Stimulated activated CD4-positive, alpha-beta T cell treated with anti-CD3 and anti-CD28 coated beads, Interleukin-15, amount 100 ng/mL, for 1 hour (primary cell): ENCODE measurements at places on chromosomes 4 and X.

GRCh38 chr4:132540797-132541196, 608.3 kb upstream of the PCDH10 start:
- DNase-seq = no peak

DNA sequence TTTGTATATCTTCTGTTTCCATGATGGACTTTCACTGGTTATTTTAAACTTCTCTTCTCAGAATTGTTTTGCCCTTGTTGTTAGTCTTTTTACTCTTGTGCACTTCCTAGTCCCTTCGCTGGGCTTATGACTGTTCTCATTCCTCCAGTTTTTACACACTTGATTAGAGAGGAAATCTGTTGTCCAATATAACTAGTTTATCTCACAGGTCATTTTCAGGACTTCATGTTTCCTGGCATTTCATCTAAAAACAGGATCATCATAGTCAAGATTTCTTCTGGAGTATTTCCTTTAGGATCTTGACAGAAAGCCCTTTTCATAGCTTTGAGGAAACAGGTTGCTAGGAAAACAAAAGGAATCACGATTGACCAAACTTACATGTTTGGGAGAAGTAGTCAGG, 3.0 kb downstream of the FNIP2 start:
- no peak for DNase-seq

DNA sequence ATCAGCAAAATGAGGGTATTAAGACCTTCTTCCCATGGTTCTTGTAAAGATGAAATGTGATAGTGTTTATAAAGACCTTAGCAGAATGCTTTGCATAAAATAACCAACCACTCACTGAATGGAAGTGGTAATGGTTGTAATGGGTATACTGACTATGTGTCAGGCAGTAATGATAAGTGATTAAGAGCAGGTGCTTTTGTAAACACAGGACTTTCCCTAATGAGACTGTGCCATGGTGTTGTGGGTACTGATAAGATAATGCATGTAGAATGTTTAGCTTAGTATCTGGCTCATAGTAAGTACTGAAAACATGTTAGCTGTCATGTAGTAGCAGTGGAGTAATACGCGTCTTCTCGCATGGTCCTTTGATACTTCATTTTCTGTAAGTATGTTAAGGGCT, 6.9 kb downstream of the LSM6 start:
- DNase-seq = no peak

GRCh38 chr4:38625508-38625907, 38.5 kb upstream of the KLF3 start:
- no peak for DNase-seq

- DNase-seq = no peak
Observed at GRCh38 chrX:41634284-41634683, 54.5 kb upstream of the GPR34 start.

GRCh38 chr4:1964443-1964842, 44.3 kb downstream of the NELFA start:
- DNase-seq = no peak

DNA sequence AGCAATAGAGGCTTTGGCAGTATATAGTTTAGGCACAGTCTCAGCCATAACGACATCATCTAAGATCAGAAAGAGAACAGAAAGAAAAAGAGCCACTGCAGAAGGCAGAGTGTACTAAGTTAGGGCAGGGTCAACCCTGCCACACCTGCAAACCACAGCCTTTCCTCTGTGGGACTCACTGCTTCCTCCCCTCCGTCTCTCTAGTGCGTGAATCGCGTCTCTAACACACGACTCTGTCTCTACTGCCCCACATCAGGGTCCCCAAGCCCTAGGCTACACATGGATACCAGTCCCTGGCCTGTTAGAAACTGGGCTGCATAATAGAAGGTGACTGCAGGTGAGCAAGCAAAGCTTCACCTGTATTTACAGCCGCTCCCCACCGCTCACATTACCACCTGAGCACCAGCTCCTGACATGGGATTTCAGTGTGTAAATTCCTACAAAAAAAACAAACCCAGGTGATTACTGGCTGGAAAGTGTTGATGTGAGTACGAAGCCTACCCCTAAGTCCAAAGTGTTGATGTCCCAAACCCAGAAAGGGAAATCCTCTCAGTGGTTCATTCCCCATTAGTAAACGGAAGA, 128.9 kb downstream of the PRKX start:
- DNase-seq = no peak

DNA sequence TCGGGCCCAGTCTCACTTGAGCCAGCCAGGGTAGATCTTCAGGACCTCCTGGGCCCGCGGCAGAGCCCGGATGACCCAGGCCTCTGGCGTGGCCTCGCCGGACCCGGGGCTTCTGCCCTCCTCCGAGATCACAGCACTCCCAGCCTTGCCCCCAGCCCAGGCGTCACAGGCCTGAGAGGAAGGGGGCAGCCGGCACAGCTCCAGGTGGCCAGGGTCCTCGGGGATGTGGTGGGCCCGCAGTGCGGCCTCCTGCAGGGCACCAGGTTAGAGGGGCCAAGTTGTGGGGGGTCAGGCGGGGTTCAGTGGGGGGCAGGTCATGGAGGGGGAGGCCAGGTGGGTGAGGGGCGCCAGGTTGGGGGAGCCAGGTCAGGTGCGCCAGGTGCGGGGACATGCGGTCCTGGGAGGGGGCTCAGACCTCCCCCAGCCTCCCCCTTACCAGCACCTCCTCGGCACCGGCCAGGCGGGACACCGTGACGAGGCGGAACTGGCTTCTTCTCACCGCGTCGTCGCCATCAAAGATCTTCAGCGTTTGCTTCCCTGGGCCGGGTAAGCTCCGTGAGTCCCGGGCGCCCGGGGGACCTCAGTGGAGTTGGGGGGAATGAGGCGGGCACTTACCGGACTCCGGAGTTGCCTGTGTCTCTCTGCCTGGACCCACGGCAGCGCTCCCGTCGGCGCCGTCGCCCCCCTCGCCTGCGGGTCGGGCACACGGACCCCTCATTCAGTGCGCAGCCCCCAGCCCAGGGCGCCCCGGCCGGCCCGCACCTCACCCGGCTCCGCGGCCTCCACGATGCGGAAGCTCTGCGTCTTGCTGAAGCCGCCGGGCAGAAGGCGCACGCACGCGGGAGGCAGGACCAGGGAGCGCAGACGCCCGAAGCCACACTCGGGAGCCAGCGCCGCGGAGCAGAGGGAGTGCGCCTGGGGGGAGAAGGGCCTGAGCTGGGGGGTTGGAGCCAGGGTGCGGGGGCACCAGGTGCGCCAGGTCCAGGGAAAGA, 6.0 kb downstream of the DGKQ start:
- no peak for DNase-seq

DNA sequence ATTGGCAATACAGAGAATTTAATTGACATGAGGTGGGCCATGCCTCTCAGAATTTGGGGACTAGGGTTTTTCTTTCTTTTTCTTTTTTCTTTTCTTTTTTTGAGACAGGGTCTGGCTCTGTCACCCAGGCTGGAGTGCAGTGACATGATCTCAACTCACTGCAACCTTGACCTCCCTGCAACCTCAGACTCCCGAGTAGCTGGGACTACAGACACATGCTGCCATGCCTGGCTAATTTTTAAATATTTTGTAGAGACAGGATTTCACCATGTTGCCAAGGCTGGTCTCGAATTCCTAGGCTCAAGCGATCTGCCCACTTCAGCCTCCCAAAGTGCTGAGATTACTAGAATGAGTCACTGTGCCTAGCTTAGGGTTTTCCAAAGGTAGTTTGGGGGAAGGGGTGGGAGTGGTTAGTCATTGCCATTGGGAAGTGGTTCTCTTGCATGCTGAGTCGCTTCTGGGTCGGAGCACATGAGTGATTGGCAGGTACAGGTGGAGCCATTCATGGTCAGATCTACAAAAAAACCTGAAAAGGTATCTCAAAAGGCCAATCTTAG, 54.5 kb downstream of the MID2 start:
- DNase-seq = no peak
